ENCODE measurements at places on chromosomes 13 and 19. TPM values are rescaled to one million over a fixed set of nuclear protein-coding genes. Genes with fewer than 3 reads are reported as not detected.

Gene FUT1
- 0.80 TPM for polyA plus RNA-seq

Gene ADGRE1
- 1.2 TPM for polyA plus RNA-seq

Gene FFAR1
- polyA plus RNA-seq, result 0.06 TPM

Gene POU2F2
- polyA plus RNA-seq, result 19.0 TPM

Gene EFNB2
- polyA plus RNA-seq, result 36.1 TPM

Gene SIGLECL1
- not detected for polyA plus RNA-seq

Gene CDX2
- 168 TPM for polyA plus RNA-seq

Gene MAST1
- polyA plus RNA-seq, result 1.2 TPM

Gene ZNF440
- polyA plus RNA-seq, result 13.8 TPM

Gene FXYD3
- polyA plus RNA-seq, result 3,333 TPM

Gene LHB
- not detected for polyA plus RNA-seq

Gene FGF9
- 0.46 TPM for polyA plus RNA-seq

Gene ZNF749
- 3.9 TPM for polyA plus RNA-seq

Gene TMEM255B
- 4.6 TPM for polyA plus RNA-seq

Gene TNFSF11
- 1.8 TPM for polyA plus RNA-seq
